ENCODE measurements at places on chromosomes 4 and X.
A peak's percentile ranks its signal among the peaks of the same experiment; 100 is the strongest.

GRCh38 chr4:82042042-82042441 lies 331.7 kb downstream of the HNRNPD start:
- DNase-seq: no peak

DNA sequence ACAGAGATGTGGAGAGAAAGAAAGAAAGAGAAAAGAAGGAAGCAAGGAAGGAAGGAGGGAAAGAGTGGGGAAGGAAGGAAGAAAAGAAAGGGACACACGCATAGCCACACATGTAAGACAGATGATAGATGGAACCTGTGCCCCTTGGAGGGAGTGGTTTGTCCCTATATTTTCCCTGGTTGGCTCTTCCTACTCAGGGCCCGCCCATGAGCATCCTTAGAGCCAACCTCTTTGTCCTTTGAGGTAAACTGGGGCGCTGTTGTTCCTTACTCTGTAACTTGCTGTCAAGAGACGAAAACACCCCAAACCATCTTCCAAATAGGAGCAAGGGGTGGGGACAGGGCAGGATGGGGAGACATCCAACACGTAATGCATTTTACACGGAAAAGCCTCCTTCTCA lies 220.9 kb downstream of the MAML3 start:
- DNase-seq: no peak

GRCh38 chrX:154068560-154068959 lies 29.0 kb downstream of the MECP2 start:
- no peak for DNase-seq

GRCh38 chrX:24085101-24085500 lies 30.3 kb downstream of the EIF2S3 start:
- no peak for DNase-seq

DNA sequence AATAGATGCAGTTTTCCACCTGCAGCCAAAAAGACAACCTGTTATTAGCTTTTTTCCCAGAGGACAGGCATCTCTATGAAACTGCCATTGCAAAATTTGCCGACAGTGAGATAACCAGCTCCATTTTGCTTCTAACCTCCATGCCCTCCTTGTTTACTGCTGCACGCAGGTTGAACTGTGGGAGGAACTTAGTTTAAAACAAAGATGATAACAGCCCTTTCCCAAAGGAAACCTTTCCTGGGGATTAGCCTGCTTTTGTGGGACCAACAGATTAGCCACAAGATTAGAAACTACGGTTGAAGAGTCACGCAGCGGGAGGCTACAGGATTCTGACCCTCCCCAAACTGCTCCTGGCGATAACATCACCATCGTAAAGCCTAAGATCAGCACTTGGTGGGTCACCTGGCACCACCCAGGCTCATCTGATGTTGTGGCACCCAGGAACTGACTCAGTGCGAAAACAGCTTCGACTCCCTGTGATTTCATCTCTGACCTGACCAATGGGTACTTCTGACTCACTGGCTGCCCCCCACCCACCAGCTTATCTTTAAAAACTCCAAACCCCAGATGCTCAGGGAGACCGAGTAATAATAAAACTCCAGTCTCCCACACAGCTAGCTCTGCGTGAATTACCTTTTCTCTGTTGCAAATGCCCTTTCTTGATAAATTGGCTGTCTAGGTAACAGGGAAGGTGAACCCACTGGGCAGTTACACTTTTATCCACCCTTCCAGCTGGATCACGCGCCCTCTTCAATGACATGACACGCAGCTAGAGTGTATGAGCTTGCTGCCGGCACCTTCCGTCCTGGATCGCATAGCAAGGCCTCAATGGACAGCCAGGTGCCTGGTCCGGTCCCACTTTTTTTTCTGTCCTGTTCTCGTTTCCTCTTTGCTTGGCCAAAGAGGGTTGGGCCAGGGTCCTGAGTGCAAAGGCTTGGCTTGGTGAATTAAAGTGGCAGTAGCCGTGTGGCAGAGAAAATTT lies 27.2 kb downstream of the NOP14 start:
- DNase-seq: no peak

DNA sequence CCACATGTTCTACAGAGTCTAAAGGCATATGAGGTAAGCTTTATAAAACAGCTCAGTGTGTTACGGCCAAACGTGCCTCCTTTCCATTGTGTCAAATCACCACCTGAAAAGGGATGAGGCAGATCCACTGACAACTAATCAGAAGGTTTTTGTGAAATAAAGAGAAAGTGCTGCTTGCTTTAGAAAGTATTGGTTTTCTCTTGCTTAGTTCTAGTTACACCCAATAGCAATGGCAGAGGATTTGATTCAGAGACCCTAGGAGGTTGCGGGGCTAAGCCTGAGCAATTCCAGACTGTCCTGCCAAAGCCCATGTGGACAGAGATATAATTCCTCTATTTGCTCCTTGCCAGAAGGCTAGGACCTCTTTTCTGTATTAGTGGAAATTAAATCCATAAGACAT lies 125.5 kb downstream of the SPRY1 start:
- no peak for DNase-seq

DNA sequence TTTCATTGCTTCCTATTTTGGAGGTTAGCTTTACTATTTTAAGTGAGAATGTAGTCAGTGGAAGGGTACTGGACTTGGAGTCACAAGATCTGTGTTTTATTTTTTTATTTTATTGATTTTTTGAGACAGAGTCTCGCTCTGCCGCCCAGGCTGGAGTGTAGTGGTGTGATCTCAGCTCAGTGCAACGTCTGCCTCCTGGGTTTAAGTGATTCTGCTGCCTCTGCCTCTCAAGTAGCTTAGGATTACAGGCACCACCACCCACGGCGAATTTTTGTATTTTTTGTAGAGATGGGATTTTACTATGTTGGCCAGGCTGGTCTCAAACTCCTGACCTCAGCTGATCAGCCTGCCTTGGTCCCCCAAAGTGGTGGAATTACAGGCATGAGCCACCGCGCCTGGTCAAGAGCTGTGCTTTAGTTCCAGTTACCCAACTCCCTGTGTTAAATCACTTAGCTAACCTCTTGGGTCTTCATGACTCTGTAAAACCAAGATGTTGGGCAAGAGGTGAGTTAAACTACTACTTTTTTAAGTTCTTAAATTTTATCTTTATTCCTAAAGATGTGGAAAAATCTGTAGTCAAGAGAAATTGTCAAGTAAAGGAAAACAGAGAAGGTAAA lies 11.2 kb downstream of the USP9X start:
- DNase-seq: no peak

- peak; percentile 40 for DNase-seq
Measured at GRCh38 chrX:51802917-51803688, 59.9 kb downstream of the GSPT2 start.

- no peak for DNase-seq
Measured at GRCh38 chr4:152259866-152260265, 276.0 kb downstream of the FBXW7 start.

DNA sequence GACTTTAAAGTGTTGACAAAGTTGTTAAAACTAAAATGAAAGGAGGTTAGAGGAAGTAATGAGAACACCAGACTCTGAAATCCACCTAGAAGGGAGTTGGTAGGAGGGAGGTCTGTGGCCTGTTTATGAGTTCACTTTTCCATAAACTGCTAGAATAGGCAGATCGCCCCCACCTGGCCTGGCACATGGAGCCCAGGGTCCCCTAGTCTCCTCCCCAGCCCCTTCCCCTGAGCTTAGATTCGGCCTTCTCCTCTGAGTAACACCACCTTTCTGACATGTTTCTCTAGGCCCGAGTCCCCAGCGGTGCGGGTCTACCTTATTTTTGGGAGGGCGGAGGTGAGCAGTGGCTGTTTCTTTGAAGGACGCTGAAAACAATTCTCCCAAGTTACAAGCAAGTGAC lies 54.5 kb upstream of the FAT1 start:
- no peak for DNase-seq

DNA sequence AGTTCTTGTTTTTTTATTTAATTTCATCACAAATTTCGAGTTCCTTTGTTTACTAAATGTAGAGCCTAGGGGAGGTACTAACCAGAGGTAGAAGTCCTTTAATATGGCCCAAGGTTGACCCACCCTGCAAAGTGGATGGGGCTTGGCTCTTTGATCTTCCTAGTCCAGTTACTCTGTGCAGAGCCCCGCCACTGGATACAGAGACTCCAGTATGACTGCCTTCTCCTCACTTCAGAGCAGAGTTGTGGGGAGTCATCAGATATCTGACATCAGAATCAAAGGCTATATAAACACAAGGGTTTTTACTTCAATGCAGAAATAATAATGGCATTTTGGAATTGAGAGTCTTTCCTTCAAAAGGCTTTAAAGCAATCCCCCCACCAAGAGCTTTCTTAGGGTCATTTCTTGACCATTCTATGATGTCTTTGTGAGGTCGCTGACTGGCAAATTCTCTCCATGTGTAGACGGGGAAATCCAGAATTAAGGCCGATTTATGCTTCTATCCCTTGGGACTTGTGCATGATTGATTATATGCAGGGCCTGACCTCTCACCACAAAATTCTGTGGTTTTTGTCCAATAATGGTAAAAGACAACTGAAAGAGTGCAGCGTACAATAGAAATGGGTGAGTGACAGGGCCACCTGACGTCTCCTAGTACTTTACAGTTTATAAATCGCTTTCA lies 88.3 kb upstream of the CITED1 start:
- DNase-seq: no peak

DNA sequence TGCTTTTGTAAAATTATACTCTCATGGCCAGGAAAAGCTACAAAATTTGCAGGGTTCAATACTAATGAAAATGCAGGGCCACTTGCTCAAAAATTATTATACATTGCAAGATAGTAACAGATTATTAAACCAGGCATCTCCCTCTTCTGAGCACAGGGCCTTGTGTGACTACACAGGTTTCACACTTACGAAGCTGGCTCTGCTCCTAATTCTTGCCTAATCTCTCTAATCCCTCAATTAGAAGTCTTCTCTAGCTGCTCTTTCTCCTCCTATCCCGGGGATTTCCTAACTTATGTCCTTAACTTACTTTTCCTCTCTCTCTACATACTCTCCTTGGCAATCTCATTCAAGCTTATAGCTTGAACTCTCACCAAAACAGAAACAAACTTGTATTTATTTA lies 168.3 kb downstream of the AREG start:
- DNase-seq: no peak

- no peak for DNase-seq
Measured at GRCh38 chrX:73446831-73447230, at the start of gene CDX4. TSS of gene CDX4 (plus strand) at chrX:73447053. CDS start at chrX:73447254, 201 bp downstream.

GRCh38 chr4:77154761-77155499 lies 2.1 kb upstream of the CCNG2 start:
- no peak for DNase-seq

DNA sequence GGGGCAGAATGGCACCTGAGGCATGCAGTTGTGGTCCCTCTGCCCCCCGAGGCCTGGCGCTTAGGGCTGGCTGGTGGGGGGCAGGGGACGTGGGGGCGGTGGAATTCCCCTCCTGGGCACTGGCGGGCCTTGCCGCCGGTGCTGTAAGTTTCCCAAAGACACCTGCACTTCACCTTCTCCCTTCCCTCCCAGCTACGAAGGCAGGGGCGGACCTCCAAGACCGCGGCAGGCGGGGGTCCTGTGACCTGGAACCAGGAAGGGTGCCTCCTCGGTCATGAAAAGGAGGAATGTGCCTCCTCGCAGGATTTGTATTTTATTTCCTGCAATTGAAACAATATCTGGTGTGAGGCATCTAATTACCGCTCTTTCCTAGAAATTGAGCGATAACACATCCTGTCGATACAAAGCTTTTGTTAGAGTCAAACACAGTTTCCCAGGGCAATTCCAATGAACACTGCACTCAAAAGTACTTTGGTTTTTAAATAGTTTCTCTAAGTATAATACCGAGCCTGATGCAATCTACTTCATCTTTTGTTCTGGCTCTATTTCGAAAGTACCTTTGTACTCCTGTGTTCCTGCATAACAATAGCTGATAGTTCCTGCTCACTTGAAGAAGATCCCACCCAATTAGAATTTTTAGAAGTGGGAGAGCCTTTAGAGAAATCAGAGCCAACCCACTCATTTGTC lies 12.3 kb upstream of the ADRA2C start:
- no peak for DNase-seq

- DNase-seq: no peak
Measured at GRCh38 chr4:1706358-1706757, 5.8 kb downstream of the SLBP start.

Measured in SHP77 treated with DMSO at 0.1 percent for 48 hours (cell line).